ENCODE measurements at places on chromosomes 6 and 20. TPM values are rescaled to one million over a fixed set of nuclear protein-coding genes. Genes with fewer than 3 reads are reported as not detected.

Gene THBS2
- total RNA-seq = 425 TPM

Gene ISM1
- 0.33 TPM for total RNA-seq

Gene IYD
- not detected for total RNA-seq

Gene PRSS16
- 0.11 TPM for total RNA-seq

Gene WFDC5
- not detected for total RNA-seq

Gene TNF
- not detected for total RNA-seq

Gene KIF6
- 0.33 TPM for total RNA-seq

Gene STMND1
- not detected for total RNA-seq

Gene VNN1
- total RNA-seq = not detected

Gene SAMHD1
- 20.6 TPM for total RNA-seq

Gene HSPA12B
- 0.12 TPM for total RNA-seq

Gene GABRR1
- not detected for total RNA-seq

Gene CFB
- 5.6 TPM for total RNA-seq

Gene OR2B6
- total RNA-seq = not detected

Gene BNIP5
- total RNA-seq = not detected

Gene SLC32A1
- not detected for total RNA-seq

Gene METTL24
- 0.50 TPM for total RNA-seq

Gene PSORS1C2
- total RNA-seq = not detected

Gene COX4I2
- total RNA-seq = not detected

Gene C20orf202
- 0.12 TPM for total RNA-seq

Gene TRIM26
- 24.0 TPM for total RNA-seq

Gene NKAIN2
- total RNA-seq = not detected

Gene OR12D3
- not detected for total RNA-seq

Gene LRRN4
- total RNA-seq = not detected

Gene UFL1
- 48.4 TPM for total RNA-seq

Gene SLC22A2
- total RNA-seq = 0.12 TPM

Gene OTOR
- total RNA-seq = not detected

Gene VTA1
- total RNA-seq = 31.9 TPM

Gene F13A1
- total RNA-seq = under 0.01 TPM

Gene CNR1
- total RNA-seq = not detected

Gene TRIM15
- not detected for total RNA-seq

Gene ADTRP
- 6.9 TPM for total RNA-seq

Gene COL10A1
- 0.37 TPM for total RNA-seq

Gene TDRD6
- 0.12 TPM for total RNA-seq

Gene BPIFA1
- total RNA-seq = not detected

Gene ADGB
- total RNA-seq = not detected

Gene OPN5
- total RNA-seq = not detected

Gene DNMT3B
- total RNA-seq = 7.4 TPM

Gene GPX5
- total RNA-seq = not detected

Gene RIPPLY2
- total RNA-seq = 0.87 TPM

Gene KCNK15
- 1.6 TPM for total RNA-seq

Gene TFAP2A
- total RNA-seq = not detected

Gene FGD2
- not detected for total RNA-seq

Gene ITPA
- 35.9 TPM for total RNA-seq

Gene SIRPD
- total RNA-seq = not detected

Gene TMEM200A
- 116 TPM for total RNA-seq

Gene OR10C1
- not detected for total RNA-seq

Gene MPIG6B
- total RNA-seq = not detected

Gene HRH3
- total RNA-seq = not detected

Gene FRMD1
- total RNA-seq = under 0.01 TPM

Gene KIF16B
- total RNA-seq = 17.4 TPM

Gene SLA2
- not detected for total RNA-seq

Gene RAET1G
- total RNA-seq = 0.44 TPM

Gene IFT52
- 36.5 TPM for total RNA-seq

Measured in uterine smooth muscle cell (primary cell).